ENCODE measurements at places on chromosomes 6 and 20. TPM values are rescaled to one million over a fixed set of nuclear protein-coding genes. Genes with fewer than 3 reads are reported as not detected.
A peak's percentile ranks its signal among the peaks of the same experiment; 100 is the strongest.

- no peaks in the 10 kb centered on the region for H3K27me3 ChIP-seq
- H3K27ac ChIP-seq: peak overlapping the region; percentile 3
- no peak for DNase-seq
- no peak overlapping the region for H3K4me3 ChIP-seq
- no peaks in the 10 kb centered on the region for H3K4me1 ChIP-seq
- no peaks in the 10 kb centered on the region for H3K36me3 ChIP-seq
Observed at GRCh38 chr6:2817903-2818443, 23.7 kb downstream of the SERPINB1 start.

- DNase-seq: no peak
- no peak overlapping the region for H3K4me3 ChIP-seq
- H3K4me1 ChIP-seq: no peaks in the 10 kb centered on the region
- no peaks in the 10 kb centered on the region for H3K27me3 ChIP-seq
Observed at GRCh38 chr20:10007747-10008146, 27.0 kb upstream of the ANKEF1 start.

GRCh38 chr6:66866801-66867200, 1159.8 kb upstream of the EYS start:
- H3K4me1 ChIP-seq: no peaks in the 10 kb centered on the region
- H3K4me3 ChIP-seq: no peak overlapping the region
- no peaks in the 10 kb centered on the region for H3K36me3 ChIP-seq
- H3K27me3 ChIP-seq: no peaks in the 10 kb centered on the region
- H3K27ac ChIP-seq: no peak overlapping the region

GRCh38 chr20:56423886-56424285, 11.8 kb downstream of the CASS4 start:
- no peaks in the 10 kb centered on the region for H3K4me1 ChIP-seq
- H3K36me3 ChIP-seq: no peaks in the 10 kb centered on the region
- no peak overlapping the region for H3K27ac ChIP-seq
- H3K27me3 ChIP-seq: no peaks in the 10 kb centered on the region
- no peak overlapping the region for H3K4me3 ChIP-seq

DNA sequence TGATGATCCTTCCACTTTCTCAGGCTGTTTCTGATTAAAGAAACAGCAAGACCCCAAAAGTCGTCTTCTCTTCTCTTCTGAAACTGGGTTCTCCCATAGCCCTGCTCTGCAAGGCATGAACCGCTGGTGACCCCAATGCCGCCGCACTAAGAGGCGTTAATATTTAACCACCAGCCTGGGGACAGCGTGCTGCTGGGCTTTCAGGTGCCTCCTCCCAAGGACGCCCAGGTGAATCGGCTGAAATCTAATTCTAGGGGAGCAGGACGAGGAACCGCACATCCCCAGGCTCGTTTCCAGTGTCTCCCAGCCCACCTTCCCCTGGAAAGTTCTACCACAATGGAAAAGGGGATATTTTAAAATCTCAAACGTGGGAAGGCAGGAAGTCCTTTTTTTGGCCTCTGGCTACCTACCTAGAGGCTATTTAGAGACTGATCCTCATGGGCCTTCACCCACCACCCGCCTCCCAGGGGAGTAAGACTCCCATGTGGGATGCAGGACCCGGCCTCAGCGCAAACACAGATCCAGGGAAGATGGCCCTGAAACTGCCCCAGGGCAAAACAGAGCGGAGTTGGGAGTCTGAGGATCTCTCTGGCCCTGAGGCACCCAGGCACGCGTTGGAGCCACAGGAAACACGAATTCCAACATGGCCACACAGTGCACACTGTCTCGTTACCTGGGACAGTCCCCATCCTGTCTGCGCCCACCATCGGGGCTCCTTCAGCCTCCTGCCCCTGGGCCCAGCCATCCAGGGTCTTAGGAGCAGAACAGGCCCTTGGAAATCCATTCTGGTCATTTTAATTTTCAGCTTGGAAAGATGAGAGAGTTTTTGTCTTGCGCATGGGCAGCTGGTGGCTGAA, 56.2 kb downstream of the BMP7 start:
- H3K36me3 ChIP-seq: no peaks in the 10 kb centered on the region
- DNase-seq: no peak
- no peak overlapping the region for H3K27ac ChIP-seq
- H3K27me3 ChIP-seq: no peaks in the 10 kb centered on the region

DNA sequence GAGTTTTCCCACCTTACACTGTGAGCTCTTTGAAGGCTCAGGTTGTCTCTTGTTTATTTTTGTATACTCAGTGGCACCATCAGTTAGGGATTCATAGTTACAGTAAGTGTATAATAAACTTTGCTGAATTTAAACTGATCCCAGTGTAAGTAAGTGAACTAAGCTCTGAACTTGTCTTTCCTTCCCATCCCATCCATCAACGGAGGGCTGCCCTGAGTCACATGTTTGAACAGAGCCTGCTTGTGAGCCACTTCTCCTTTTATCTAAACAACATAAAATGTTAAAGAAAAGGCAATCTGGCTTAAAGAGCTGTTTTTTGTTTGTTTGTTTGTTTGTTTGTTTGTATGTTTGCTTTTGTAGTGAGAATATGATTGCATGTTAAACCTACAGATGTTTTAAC, 185.7 kb upstream of the MARCKS start:
- no peak overlapping the region for H3K27ac ChIP-seq
- no peaks in the 10 kb centered on the region for H3K4me1 ChIP-seq
- H3K27me3 ChIP-seq: no peaks in the 10 kb centered on the region
- H3K36me3 ChIP-seq: no peaks in the 10 kb centered on the region

GRCh38 chr20:38791291-38791690, 14.2 kb upstream of the PPP1R16B start:
- H3K4me1 ChIP-seq: no peaks in the 10 kb centered on the region
- H3K36me3 ChIP-seq: no peaks in the 10 kb centered on the region
- no peak overlapping the region for H3K27ac ChIP-seq
- H3K27me3 ChIP-seq: no peaks in the 10 kb centered on the region

GRCh38 chr6:45084257-45084656, 243.9 kb upstream of the RUNX2 start:
- no peak for DNase-seq
- H3K4me1 ChIP-seq: no peaks in the 10 kb centered on the region
- H3K27ac ChIP-seq: no peak overlapping the region
- no peaks in the 10 kb centered on the region for H3K27me3 ChIP-seq
- no peaks in the 10 kb centered on the region for H3K36me3 ChIP-seq
- H3K4me3 ChIP-seq: no peak overlapping the region

- H3K27ac ChIP-seq: no peak overlapping the region
- DNase-seq: peak; percentile 23
- H3K27me3 ChIP-seq: no peaks in the 10 kb centered on the region
- no peaks in the 10 kb centered on the region for H3K36me3 ChIP-seq
Observed at GRCh38 chr6:119110601-119111548, 32.4 kb upstream of the FAM184A start.

The IRF4 gene
- total RNA-seq: 25.2 TPM

The HDGFL1 gene
- not detected for total RNA-seq

The APCDD1L gene
- total RNA-seq: 2.0 TPM

The PBOV1 gene
- total RNA-seq: not detected

The OR2J3 gene
- not detected for total RNA-seq

The PCK1 gene
- 29.3 TPM for total RNA-seq
